ENCODE measurements at places on chromosomes 13 and 19.

- DNase-seq: no peak
Measured at GRCh38 chr13:110121422-110122083, 185.4 kb downstream of the COL4A1 start.

DNA sequence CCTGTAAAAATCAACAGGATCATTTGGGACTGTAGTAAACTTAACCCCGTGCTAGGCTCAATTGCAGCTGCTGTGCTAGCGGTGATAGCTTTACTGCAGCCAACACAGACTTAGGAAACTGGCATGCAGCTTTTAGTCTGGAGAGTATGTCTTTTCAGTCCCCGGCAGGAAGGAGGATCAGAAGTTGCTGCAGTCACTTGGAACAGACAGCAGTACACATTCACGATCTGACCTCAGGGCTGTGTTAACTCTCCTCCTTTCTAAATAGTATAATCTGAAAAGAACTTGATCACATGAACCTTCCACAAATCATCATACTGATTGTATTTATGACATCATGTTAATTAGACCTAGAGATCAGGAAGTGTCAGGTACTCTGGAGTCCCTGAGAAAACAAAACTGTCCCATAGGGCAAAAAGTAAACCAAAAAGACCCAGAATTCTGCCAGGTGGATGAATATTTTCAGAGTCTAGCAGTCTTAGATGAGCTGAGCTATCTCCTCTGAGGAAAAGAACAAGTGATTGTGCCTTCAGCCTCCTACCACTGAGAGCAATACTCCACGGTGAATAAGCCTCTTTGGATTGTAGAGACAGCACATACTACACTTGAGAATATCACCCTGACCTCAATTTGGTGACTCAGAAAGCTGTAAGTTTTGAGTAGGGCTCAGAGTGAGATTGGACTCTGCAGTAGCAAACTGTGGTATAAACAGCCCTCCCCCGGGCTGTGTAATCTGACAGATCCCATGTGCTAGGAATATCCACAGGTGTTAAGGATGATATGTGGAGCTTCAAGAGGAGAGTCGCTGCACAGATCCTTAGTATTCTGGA, 181.0 kb upstream of the GPR12 start:
- no peak for DNase-seq

DNA sequence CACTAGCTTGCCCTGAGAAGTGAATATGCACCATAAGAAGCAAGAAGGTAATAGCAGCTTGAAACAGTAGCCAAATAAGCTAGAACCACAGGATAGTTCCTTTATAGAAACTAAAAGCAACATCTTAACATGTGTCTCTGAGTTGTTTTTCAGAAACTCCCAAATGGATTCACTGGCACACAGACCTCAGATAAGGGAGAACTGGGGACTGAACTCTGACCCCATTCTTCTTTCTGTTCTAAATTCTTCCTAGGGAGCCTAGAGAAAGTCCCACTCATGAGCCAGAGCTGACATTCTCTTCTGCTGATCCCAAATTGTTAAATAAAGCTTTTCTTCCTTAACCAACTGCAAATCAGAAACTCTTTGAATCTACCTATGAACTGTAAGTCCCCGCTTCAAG, 146.1 kb downstream of the PCDH9 start:
- no peak for DNase-seq

- no peak for DNase-seq
Measured at GRCh38 chr13:53501387-53501786, 472.8 kb downstream of the OLFM4 start.

GRCh38 chr13:42272115-42272803, at the start of gene AKAP11:
TSS of gene AKAP11 (plus strand) at chr13:42272152. CDS start at chr13:42286349, 14,197 bp downstream.
- peak; percentile 31 for DNase-seq

DNA sequence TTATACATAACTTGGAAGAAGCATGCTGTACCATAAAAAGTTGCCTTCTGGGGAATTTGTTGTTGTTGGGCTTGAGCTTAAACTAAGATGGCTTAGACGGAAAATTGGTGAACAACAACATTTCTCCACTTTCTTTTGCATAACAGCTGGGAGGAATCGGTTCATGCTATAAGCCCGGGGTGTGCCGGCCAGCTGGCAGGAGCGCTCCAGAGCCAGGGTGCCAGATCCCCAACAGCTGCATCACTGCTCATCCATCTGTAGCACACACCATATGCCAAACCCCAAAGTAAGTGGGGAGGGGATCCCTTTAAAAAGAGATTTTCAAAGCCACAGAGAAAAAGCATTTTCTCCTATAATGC, 419.5 kb upstream of the ARGLU1 start:
- no peak for DNase-seq

DNA sequence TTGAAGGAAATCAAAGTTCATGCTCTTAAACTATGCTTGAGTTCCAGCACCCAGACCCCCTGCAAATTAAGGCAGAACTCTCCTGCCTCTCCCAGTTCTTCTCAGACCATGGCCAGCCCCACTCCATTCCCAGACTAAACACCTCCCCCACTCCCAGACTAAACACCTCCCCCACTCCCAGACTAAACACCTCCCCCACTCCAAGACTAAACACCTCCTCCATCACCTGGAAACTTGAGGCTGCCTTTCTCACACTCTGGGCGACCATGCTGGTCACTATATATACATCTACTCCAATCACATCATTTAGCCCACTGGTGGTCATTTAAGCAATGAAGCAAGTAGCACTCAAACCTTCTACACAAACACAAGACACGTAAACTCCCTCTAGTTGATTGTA, 57.2 kb downstream of the CAB39L start:
- no peak for DNase-seq

DNA sequence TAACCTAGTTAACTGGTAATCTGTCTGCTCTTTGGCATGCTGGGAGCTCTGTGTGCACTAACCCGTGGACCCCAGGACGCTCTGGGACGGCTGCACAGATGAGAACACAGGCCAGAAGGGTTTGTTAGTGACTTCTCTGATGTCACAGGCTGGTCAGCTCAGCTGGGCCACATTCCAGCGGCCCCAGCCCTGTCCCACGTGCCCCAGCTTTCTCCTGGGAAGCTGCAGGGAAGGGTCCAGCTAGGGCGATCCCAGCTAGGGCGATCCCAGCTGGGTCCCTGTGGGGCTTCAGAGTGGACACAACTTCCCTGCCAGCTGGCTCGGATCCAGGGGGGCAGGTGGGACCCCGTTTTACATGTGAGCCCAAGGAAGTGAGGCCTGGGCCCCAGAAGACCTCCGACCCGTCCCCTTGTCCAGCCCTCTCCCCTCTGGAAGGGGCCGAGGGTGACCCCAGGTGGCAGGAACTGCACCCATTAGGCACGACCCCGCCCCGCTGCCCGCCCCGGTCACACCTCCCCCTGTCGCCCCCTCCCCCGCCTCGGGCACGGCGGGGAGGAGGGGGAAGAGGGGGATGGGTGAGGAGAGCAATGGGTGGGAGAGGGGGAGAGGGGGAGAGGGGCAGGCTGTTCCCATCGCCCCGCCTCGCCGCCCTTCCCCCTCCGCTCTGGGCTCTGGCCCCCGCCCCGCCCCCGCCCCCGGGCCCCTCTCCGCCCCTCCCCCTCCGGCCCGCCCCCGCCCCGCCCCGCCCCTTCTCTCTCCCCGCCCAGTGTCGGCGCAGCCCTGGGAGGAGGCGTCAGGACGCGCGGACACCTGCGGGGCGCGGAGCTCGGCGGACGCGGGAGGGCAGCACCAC, 75.2 kb upstream of the MCF2L start:
- no peak for DNase-seq
